SIG-M5 (cell line): ENCODE measurements at places on chromosomes 5 and 9.

- no peak for DNase-seq
Observed at GRCh38 chr5:155676967-155677366, 650.0 kb upstream of the SGCD start.

- no peak for DNase-seq
Observed at GRCh38 chr9:7178729-7179128, 421.0 kb downstream of the KDM4C start.

DNA sequence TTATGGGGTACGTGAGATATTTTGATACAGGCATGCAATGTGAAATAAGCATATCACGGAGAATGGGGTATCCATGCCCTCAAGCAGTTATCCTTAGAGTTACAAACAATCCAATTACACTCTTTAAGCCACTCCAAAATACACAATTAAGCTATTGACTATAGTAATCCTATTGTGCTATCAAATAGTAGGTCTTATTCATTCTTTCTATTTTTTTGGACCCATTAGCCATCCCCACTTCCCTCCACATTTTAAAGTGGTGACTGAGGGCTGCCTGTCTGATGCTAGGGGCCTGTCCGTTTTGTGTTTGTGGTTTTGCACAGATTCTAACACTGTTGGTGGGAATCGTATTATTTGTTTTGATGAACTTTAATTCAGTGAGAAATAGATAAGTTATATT lies 129.7 kb upstream of the DHFR start:
- no peak for DNase-seq

DNA sequence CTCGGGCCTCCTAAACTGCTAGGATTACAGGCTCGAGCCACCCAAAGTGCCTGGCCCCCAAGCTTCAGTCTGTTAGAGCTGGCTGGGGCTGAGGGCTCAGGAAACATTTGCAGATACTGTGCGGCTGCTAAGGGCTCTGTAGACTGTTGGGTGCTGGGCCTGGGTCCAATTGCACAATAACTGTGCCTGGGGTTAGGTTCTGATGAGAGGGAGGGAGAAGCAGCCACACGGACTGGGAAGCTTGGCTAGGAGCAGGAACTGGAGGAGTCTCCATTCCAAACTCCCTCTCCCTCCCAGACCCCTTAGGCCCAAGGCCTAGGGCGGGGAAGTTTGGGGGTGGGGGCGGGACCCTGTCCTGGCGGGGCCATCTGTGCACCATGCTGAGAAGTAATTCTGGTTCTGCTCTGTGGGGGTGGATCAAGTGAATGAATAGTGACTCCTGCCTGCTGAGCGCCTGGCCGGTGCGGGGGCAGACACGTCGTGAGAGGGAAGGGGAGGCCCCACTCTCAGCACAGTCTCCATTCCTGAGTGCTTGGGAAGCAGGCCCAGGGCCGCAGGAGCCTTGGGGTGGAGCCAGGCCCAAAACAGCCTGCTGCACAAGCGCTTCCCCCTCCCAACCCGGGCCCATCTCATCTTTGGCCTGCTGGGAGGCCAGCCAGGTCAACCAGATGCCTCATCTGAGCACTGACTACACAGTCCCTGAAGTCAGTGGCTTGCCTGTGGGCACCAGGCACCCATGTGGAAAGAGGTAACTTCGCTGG lies 1.5 kb downstream of the ASS1 start:
- no peak for DNase-seq

DNA sequence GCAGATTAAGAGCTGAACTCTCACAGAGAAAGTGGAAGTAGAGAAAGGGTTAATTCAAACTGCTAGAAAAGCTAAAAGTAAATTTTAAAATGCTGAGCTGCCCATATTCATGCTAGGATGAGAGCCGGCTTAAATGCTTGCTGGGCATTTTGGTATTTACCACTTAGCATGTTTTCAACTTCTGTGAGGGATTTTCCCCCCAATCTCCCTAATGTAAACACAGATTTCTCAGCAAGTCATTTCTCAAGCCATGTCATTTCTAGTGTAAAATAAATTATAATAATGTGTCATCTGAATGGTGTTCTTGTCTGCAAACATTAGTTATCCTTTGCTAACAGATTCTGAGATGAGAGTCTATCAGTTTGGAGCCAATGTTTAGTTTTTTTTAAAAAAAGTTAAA lies 22.3 kb downstream of the RPS23 start:
- DNase-seq = no peak

DNA sequence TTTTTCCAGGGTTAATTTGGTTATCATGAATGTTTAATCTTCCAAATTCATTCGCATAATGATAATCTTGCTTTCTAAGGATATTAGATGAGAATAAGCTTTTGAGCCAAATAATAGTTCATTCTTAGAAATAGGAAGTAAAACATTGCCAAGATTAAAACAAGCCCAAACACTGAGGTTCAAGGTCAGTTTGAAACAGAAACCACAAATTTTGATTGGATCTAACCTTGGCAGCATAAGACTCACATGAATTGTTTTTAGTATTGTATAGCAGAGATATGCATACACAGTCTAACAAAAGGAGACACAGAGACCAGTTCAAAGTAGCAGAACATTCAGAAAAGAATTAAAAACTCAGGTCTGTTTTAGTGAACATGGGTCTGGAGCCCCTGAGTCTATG lies 43.4 kb upstream of the VCAN start:
- DNase-seq = no peak

DNA sequence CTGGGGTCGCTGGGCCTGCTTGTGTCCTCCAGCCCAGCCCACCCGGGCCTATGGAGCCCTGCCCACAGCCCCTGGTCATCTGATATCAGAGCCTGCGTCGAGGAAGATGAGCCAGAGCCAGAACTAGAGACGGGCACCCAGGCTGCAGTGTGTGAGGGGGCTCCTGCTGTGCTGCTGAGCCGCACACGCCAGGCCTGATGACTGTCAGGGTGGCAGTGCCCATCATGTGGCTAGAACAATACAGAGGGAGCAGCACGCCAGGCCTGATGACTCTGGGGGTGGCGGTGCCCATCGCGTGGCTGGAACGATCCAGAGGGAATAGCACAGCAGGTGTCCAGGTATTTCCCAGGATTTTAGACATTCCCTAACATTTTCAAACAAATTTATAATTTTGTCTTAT lies 9.2 kb upstream of the LRRC14B start:
- no peak for DNase-seq

- no peak for DNase-seq
Observed at GRCh38 chr5:90803876-90804275, 245.3 kb downstream of the ADGRV1 start.

- DNase-seq = no peak
Observed at GRCh38 chr5:180067986-180068385, 3.6 kb downstream of the RNF130 start.
